ENCODE measurements at places on chromosomes 2 and 18.

GRCh38 chr2:121547646-121548045 lies 17.0 kb downstream of the RNU4ATAC start:
- no peak for DNase-seq

GRCh38 chr2:237691029-237691907 lies 63.9 kb downstream of the LRRFIP1 start:
- DNase-seq = no peak

DNA sequence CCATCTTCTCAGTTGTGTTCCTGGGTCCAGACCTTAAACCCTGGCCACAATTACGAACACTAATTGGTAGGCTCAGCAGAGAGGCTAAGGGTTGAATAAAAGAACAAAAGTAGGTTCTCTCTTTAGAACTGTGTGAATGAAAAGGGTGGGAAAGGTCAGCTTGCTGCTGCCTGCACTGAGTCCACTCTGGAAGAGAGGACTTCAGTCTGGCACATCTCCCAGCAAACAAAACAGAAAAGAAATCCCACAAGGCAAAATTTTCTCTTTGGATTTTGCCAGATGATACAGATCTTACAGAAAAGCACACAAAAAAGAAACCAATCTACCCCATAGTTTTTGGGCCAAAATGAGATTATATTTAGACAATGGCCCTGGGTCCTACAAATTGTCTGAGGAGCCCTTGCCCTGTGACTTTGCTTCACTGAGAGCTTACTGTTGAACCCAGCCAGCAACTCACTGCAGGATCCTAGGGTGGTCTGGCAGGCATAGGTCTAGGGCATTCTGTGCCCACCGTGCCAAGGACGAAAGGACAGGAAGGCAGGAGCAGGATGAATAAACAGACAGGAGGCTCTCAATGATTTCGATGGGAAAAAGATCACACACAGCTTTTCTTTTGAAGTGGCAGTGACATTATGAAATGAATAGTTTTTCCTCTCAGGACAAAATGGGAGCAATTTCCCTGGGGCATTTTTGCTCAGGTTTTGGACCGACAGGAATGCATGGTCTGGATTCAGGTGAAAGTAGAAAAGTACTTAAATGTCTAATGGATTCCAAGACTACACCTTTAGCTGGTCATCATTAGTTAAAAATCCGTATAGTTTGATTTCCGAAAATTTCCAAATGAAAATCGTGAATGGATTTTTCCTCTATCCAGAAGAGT lies 68.4 kb upstream of the STAM2 start:
- DNase-seq = no peak

- no peak for DNase-seq
Measured at GRCh38 chr18:61606068-61606660, 272.9 kb downstream of the CDH20 start.

DNA sequence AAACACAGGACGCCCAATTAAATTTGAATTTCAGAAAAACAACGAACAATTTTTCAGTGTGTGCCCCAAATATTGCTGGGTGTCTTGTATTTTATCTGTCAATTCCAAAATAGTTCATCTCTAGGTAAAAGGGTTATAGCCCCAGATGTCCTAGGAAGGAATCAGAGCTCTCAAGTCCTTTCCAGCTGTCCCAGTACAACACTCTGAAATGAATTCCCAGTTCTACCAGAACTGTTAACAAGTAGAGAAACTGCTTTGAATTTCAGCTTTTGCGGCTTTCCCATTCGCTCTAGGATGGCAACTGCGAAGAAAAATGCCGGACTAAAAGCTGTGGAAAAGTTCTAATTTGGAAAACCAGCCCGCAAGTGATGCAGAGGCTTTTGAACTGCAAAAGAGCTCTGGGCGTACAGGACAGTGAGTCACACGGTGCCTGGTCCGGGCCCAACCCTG lies 497 bp upstream of the GIGYF2 start:
- no peak for DNase-seq

DNA sequence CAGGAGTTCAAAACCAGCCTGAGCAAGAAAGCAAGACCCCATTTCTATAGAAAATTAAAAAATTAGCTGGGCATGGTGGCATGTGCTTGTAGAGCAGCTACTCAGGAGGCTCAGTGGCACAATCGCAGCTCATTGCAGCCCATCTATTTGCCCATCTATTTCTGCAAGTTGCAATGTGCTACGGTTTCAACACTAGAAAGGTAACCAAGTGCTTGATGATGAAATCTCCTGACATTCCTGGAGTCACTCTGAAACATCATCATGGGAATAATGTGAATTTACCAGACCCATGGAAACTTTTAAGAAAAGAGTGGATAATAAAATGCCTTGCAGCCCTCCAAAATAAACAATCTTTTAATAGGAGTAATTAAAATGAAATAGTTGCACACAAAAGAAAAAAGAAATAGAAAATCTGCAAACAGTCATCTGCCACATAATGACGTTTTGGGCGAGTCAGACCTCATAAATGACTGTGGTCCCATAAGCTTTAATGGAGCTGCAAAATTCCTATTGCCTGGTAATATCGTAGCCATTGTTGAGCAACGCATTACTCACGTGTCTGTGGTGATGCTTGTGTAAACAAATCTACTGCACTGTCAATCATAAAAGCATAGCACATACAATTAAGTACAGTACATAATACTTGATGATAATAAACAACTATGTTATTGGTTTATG lies 46.6 kb upstream of the AMMECR1L start:
- no peak for DNase-seq

DNA sequence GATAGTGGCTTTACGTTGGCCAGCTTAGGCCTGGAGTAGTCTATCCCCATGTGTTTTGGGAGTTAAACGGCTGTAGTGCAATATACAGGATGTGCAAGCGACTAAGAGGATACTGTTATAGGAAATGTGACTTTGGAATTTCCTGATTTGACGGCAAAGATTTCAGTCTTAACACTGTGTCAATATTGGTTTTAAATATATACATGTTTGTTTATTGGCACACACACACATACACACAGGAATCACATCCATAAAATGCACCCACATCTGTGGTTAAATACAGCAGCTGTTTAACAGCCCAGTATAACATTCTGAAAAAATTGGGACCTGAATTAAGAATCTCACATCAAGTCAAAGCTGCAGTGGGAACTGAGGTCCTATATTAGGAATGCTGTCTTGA lies 347.1 kb downstream of the TXNL1 start:
- no peak for DNase-seq

- no peak for DNase-seq
Measured at GRCh38 chr2:6832596-6833299, 33.0 kb downstream of the CMPK2 start.

DNA sequence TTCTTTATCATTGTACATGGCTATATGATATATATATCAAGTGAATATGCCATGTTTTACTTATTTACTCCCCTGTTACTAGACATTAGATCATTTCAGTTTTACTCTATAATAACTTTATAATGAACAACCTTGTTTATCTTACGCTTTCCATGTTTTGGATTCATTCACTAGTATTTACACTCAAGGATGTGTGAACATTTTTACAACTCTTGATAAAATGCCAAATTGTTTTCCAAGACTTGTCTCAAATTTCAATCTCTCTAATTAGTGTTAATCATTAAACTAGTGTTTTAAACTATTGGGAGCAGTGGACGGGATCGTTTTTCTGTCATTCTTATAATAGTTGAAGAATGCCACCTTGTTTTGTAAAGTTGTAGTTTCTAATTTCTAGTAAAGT lies 51.5 kb upstream of the B3GNT7 start:
- DNase-seq = no peak

DNA sequence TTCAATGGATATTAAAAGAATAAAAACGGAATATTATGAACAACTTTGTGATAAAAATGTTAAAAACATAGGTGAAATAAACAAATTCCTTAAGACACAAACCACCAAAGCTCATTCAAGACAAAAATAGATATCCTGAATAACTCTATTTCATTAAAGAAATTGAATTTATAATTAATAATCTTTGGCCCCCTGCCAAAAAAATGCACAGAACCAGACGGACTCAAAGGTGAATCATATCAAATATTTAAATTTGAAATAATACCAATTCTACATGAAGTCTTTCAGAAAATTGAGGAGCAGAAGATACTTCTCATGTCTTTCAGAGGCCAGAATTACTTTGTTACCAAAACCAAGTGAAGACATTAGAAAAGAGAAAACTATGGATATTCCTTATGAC lies 128.3 kb upstream of the KLHL29 start:
- DNase-seq = no peak

- no peak for DNase-seq
Measured at GRCh38 chr18:78822949-78823285, 156.7 kb upstream of the SALL3 start.

GRCh38 chr2:132598536-132598935 lies 71.5 kb downstream of the LYPD1 start:
- no peak for DNase-seq

- no peak for DNase-seq
Measured at GRCh38 chr2:180222644-180223043, 215.5 kb upstream of the CWC22 start.

DNA sequence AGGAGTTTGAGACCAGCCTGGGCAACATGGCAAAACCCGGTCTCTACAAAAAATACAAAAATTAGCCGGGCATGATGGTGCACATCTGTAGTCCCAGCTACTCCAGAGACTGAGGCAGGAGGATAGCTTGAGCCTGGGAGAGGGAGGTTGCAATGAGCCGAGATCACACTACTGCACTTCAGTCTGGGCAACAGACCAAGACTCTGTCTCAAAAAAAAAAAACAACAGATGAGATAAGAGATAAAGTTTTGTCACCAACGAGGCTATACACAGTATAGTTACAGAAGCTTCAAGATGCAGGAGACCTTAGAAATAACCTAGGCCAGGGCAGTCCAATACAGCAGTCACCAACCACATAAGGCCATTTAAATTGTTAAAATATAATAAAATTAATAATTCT lies 9.4 kb downstream of the FAM124B start:
- DNase-seq = no peak

GRCh38 chr2:240069829-240070228 lies 16.5 kb upstream of the OR6B3 start:
- DNase-seq = no peak

DNA sequence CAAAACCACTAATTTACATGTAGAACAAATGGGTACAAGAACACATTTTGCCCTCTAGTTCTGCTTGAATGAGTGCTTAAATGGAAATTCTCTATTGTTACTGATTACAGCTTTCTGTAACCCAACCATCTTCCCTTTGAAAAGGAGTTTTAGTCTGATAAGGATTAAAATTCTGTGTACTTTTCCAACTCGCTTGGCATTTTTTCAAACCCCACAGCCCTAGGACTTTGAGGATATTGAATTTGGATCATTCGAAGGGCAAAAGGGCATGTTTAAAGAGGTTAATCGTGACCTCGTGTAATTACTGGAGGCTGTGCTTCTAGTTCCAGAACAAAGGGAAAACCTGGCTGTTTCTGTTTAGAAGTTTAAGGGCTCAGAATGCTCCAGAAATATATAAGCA lies 432.3 kb downstream of the PID1 start:
- DNase-seq = no peak

GRCh38 chr2:9724565-9724964 lies 93.8 kb upstream of the YWHAQ start:
- DNase-seq = no peak

DNA sequence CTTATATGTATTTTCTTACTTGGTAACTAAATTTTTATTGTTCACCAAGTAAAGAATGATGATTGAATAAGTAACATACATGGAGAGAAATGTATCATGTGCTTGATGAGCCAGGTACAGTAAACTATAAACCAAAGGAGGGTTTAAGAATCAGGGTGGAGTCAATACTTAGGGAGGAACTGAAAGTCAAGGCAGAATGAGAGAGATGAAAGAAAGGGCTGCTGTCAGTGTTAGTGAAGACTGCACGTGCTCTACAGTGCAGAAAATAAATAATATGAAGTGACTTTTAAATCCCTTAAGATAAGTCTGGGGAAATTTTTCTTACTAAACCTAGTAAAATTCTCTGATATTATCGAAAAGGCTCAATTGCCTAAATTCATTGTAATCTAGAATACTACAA lies 986.0 kb downstream of the DSC3 start:
- no peak for DNase-seq

DNA sequence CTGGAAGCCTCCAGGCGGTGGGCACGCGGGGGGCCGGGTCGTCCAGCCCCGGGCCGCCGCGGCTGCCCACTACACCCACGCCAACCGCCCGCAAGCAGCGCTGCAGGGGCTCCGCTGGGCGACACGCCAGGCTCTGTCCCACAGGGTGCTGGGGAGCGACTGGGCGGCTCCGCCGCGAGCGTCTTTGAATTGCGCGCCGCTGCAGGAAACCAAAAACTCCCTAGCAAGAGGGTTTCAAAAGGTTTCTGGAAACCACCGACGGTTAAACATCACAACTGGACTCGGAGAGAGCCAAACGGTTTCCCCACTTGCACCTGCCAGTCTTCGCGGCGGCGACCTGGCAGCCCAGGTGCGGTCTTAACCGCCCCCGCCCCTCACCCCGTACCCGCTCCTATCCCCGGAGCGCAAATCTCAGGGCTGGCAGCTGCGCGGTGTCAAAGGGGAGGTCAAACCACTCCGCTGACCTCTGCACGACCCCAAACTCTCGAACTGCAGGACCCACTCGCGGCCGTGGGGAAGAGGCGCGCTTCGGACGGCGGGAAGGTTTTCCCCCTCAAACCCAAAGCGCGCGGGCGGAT lies 1.0 kb downstream of the CXCR4 start:
- peak; percentile 65 for DNase-seq

DNA sequence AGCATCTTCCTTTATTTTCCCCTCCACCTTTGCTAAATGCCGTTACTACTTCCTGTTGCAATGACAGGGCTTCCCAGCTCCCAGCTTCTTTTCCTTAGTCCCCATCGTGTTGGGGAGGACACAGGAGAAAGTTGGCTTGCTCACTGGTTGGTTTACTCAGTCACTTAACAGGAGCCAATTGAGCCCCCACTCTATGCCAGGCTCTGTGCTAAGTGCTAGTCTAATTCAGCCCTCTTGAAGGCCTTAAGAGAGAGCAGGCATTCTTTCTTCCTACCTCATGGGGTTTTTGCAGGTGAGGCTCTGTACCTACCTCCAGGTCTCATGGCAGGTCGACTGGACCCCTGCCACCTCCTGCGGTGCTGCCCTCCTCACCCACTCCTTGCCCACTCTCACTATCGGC lies 20.1 kb downstream of the TANC1 start:
- no peak for DNase-seq

DNA sequence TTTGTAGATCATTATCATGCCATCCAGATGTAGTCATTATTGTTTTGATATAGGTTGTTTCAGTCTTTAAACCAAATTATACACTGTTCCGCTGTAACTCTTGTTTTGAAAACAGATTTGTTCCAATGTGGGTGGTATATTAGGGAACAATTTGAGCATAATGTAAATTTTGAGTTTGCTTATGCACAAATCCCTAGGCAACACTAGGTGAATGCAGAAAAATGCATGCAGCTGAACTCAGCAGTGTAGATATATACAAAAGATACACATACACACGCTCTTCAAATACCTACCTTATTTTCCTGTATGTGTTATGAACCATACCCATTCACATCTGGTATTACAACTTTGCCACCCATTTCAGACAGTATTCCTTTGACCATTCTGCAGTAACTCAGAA lies 35.8 kb downstream of the MSH2 start:
- DNase-seq = no peak

DNA sequence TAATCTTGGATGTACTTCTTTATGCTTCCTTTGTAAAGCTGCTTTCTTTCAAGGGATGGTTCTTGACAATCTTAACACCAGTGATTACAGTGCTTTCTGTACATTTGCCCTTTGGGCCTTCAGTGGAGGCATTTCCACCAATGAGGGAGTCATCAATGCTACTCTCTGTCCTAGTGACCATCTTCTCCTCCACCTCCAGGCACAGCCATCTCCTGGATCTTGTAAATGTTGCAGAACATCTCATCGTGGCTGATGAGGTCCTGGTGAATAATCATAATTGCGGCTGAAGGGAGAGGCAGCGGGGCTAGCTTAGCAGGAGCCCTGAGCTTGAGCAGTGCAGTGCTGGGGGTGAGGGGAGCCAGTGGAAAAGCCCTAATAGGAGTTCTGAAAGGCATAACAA lies 32.5 kb downstream of the IDH1 start:
- DNase-seq = no peak

All from lower lobe of right lung (tissue), 2 donors.